ENCODE measurements at places on chromosomes 2 and 18.

- DNase-seq, result no peak
These were observed 59.6 kb downstream of the LONRF2 start for GRCh38 chr2:100262555-100263320.

- no peak for DNase-seq
These were observed 181.8 kb upstream of the NT5C1B start for GRCh38 chr2:18771212-18771611.

DNA sequence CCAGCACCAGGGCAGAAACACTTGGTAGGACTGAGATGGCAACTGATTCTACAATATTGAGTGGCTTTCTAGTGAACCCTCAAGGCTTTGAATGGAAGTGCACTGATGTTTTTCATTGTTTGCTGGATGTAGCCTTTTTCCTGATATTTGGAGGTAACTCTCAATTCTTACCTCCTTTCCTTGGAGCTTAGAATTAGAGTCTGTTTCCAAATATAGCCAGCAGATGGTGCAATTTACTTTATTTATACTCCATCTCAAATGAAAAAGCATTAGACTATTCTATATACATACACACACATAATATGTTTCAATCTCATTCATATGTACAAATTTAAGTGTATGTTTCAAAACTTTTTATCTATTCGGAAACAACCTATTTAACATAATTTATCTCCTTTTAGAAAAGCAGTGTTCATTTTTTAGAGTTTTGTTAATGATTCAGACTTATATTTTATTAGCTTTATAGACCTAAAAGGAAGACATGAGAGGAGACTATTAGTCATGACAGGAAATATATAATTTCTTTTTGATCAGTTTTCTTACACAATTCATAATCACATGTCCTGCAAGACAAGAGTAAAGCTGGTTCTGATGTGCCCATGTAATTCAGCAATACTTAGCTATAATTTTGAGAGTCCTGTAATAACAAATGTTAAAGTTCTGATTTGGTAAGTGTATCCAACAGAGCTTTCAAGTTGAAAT is 124.8 kb downstream of the NUP35 start:
- DNase-seq, result no peak

- DNase-seq, result no peak
These were observed 26.6 kb downstream of the MYL1 start for GRCh38 chr2:210288408-210288807.

DNA sequence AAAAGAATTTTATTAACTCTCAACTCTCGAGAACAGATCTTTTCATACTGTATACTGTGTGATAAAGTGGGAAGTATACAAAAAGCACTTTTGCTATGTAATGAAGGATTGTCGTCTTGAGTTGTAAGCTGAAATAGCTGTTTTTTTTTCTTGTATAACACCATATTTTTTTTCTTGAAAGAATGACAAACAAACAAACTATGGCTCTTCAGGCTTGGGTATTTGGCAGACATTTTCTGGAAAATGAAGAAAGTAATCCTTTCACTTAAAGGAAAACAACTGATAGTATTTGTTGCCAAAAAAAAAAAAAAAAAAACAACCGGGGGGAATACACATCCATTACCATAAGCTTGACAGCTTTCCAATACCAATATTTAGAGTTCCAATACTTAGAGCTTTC is 230.4 kb downstream of the ICOS start:
- no peak for DNase-seq

DNA sequence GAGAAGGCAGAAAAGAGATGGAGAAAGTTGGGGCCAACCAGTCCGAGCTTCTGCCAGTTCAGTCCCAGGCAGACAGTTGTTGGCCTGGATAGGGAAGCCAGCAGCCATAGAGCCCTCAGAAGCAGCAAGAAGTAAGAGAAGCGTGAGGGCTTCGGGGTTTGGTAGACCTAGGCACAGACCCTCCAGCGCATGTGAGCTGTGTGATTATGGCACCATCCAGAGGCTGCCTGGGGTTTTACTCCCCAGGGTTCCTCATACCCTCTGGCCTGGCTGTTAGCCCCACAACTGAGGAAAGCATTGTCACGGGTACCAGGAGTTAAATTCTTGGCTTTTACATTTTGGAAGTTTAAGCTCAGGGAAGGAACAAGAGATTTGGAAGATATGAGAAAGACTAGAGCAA is 93.7 kb upstream of the RAB6C start:
- DNase-seq, result no peak

DNA sequence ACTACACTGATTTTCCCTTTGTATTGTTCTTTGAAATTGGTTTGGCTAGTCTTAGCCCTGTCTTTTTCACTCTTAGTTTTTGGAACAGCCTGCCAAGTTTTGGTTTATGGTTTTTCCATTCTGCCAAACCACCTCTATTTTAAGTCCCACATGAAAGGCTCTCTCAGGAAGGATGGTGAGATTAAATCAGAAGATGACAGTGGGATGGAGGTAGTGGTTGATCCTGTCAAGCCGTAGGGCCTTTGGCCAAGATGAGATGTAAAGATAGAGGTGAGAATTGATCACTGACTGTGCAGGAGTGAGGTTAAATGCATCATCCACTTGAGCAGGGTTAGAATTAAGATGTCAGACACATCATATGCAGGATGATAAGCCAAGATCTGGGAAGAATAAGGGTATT is 948.5 kb downstream of the SLC4A3 start:
- DNase-seq, result no peak

GRCh38 chr2:45194596-45194995 is 185.3 kb upstream of the SIX2 start:
- DNase-seq, result no peak

DNA sequence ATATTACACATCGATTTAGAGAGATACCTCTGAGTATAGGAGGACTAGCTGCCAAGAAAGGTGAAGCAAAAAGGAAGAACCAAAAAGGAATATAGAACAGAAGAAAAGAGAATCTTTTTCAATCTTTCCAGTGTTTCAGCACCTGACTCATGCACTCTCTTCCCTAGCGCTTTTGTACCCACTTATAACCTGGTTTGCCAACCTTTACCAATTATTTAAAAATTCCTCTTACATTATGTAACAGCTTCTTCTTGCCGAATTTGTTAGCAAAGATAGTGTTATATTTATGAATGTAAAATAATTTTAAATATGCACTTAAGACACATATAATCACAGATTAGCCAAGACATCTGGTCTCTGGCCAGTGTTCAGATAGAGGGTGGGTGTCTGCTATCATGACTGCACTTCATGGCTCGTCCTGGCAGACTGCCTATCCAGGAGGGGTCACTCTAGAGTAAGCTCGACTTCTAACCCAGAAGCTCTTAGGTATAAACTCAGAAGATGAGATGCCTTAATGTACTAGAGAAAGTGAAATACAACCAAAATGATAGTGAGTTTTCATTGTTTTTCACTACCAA is 122.9 kb downstream of the ATAD2B start:
- no peak for DNase-seq

DNA sequence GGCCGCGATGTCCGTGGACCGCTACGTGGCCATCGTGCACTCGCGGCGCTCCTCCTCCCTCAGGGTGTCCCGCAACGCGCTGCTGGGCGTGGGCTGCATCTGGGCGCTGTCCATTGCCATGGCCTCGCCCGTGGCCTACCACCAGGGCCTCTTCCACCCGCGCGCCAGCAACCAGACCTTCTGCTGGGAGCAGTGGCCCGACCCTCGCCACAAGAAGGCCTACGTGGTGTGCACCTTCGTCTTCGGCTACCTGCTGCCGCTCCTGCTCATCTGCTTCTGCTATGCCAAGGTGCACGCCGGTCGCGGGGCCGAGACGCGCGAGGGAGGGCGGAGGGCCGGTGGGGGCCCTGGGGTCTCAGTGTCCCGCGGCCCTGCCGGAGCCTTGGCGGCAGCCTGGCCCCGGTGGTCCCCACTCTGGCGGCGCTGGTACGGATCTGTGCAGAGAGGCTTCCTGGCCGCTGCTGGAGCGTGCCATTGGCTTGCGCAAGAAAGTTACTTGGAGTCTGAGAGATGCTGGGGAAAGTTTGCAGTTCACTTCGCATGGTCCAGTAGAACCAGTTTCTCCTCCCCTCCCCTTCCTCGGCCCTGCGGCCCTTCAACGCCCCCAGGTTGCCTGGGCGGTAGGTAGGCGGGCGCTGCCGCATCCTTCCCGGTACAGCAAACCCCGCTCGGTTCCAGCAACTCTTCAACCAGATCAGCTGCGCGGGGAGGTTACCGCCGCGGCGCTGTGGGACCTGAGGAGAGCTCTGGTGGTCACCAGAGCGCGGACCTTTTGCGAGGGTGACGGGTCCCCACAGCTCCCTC is 1.5 kb downstream of the GALR1 start:
- no peak for DNase-seq

GRCh38 chr2:176536439-176537133 is 267.3 kb downstream of the MTX2 start:
- no peak for DNase-seq

DNA sequence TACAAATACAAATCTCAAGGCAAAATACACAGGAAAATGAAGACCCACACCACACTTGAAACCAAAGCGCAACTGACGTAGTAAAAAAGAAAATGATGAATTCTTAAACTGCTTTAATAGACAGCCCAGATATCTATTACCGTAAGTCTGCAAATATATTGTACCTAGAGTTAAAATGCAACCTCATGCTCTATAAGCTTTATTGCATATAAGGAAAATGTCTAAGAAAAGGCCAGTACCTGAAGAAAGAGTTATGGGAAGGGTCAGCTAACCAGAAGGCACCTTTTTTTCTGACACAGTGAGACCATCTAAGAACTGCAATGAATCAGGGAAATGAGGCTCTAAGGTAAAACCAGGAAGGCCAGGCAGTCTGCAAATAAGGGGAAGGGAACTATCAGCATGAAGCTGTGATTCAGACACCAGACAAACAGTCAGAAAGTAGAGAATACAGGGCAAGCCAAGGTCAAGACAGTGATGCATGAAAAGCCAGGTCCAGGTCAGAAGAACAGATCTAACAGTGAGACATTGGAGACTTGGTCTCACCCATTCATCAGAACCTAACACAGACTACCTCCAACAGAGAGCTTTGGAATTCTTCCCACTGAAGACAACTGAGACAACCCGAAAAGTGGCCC is 46.9 kb downstream of the PDE11A start:
- DNase-seq, result no peak

DNA sequence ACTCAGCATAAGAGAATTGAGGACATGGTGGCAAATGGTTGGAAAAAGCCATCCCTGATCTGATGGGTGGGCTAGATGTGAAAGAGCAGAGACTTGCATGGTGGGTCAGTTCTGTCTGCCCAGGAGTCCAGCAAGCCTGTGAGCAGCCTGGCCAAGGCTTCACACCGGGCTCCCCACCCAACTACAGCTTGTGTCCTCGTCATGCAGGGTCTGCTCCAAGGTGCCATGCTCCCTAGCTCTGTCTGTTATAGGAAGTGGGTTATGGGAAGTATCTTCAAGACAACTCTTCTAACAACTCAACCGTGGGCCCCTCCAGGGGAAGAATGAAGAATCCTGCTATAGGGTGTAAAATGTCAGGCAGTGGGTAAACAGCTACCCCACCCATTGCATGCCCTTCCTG is 97.4 kb downstream of the ADD2 start:
- DNase-seq, result no peak

GRCh38 chr2:81767187-81767912 is 1462.8 kb upstream of the LRRTM1 start:
- no peak for DNase-seq

DNA sequence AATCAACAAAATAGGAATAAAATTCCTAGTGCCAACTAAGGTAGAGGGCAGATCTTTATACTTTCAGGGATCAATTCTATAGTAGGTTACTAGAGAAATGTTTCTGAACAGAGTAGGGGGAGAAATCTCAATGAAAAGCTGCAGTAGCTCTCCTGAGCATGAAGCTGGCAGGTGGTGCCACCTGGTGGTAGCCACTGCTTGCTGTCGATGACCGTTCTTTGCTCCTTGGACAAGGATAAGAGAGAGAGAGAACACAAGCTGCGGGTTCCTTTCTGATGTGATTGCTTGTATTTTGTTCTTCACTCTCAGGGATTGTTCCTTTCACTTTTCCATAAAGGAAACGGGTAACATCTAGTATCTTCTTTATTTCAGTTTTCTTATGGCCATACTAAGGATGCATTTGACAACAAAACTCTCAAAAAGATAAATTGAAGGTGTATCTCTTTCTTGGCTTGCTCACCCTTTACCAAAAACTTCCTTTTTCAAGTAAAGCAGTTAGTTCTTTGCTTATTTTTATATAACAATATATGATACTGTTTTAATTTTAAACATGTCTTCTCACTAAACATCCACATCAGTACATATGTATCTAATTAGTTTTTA is 18.6 kb upstream of the MRPL19 start:
- peak; percentile 68 for DNase-seq

DNA sequence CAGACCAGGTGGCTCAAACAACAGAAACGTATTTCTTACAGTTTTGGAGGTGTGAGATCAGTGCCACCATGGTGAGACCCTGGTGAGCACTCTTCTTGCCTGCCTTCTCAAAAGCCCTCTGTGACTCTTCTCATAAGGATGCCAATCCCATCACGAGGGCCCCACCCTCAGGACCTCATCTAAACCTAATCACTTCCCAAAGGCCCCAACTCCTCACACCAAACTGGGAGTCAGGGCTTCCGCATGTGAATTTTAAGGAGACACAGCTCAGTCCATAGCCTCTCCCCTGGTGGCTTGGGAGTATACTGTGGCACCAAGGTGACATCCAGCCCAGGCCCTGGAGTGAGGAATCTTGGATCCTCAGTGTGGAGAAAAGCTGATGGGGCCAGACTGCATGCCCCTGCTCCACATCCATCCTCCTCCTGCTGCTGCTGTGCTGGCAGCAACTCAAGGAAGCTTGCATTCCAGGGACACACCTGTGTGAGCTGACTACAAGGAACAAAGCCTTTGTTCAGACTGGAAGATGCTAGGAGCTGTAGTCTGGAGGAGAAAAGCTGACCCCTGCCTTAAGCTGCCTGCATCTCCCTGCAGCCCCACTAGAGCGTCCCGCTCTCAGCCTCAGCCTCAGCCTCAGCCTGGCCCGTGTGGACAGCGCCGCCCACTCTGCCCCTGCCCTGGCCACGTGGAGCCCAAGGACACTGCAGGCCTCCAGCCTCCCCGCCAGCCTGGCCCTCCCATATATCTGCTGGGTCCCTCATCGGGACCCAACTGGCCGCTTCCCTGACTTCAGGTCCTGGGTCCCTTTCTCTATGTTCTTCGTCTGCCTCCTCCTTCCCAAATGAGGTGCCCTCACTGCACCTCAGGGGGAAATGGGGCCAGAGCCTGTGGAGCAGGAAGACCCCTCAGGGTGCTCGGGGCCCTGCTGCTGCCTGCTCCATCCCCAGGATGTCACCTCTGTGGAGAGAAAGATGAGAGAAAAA is 87.8 kb upstream of the RAB6C start:
- DNase-seq, result no peak

DNA sequence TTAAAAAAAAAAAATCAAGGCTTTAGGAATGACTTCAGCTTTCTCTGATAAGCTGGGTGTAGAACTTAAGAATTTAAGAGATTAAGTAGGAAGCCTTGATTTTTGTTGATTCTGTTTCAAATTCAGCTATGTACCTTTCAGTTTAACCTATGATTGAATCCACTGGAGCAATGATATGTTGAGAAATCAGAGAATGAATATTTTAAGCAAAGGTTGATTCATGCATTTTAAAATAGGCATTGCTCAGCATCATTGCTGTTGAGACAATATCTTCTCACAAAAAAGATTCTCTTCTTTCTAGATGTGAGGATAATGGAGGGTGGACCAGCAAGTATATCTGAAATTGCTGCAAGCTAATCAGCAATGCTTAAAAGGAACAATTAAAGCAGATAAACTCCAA is 109.8 kb downstream of the MAP3K20 start:
- no peak for DNase-seq

GRCh38 chr18:25244170-25244569 is 107.8 kb downstream of the ZNF521 start:
- no peak for DNase-seq

Measured in amniotic stem cell (primary cell).